ENCODE measurements at places on chromosomes 3 and 15. TPM values are rescaled to one million over a fixed set of nuclear protein-coding genes. Genes with fewer than 3 reads are reported as not detected.

Gene ARF4
- total RNA-seq = 136 TPM

Gene GATA2
- total RNA-seq = 21.3 TPM

Gene MTMR10
- total RNA-seq = 13.9 TPM

Gene RYR3
- 9.9 TPM for total RNA-seq

Gene RCN2
- total RNA-seq = 66.9 TPM

Gene PIERCE2
- total RNA-seq = not detected

Gene ZNF860
- total RNA-seq = 0.81 TPM

Gene SCN5A
- total RNA-seq = 14.4 TPM

Gene IGDCC3
- not detected for total RNA-seq

Gene WNT5A
- 5.4 TPM for total RNA-seq

Gene KNG1
- not detected for total RNA-seq

Gene GPR62
- not detected for total RNA-seq

Gene CCRL2
- 4.4 TPM for total RNA-seq

Gene DCLK3
- total RNA-seq = 0.14 TPM

Gene DPPA4
- not detected for total RNA-seq

Gene LRCH3
- total RNA-seq = 66.7 TPM

Gene RMDN3
- 17.2 TPM for total RNA-seq

Gene MYLK
- 563 TPM for total RNA-seq

Gene TIMP4
- total RNA-seq = 56.7 TPM

Gene RBM6
- 181 TPM for total RNA-seq

Gene SI
- not detected for total RNA-seq

Gene SV2B
- total RNA-seq = 2.6 TPM

Gene PPP1R2
- 55.6 TPM for total RNA-seq

Gene POLR2M
- 199 TPM for total RNA-seq

Gene EXD1
- total RNA-seq = not detected

Gene RARB
- total RNA-seq = 3.8 TPM

Gene ANKUB1
- total RNA-seq = not detected

Gene ZNF385D
- total RNA-seq = 15.8 TPM

Gene CHRNB4
- not detected for total RNA-seq

Gene GOLGA8G
- total RNA-seq = not detected

Gene C2CD4A
- total RNA-seq = not detected

Gene EEF1AKMT4
- total RNA-seq = 3.8 TPM
